MCF 10A (cell line): ENCODE measurements at places on chromosomes 16 and 17. TPM values are rescaled to one million over a fixed set of nuclear protein-coding genes. Genes with fewer than 3 reads are reported as not detected.

PRSS8 gene
- total RNA-seq = 24.6 and 32.6 TPM in 2 replicates

WNT9B gene
- total RNA-seq = not detected in 2 replicates

CALB2 gene
- 0.23 TPM in 1 of 2 replicates, not detected in the other for total RNA-seq

TTLL6 gene
- not detected in 2 replicates for total RNA-seq

KRTAP3-1 gene
- not detected in 2 replicates for total RNA-seq

TK1 gene
- 8.5 and 21.4 TPM in 2 replicates for total RNA-seq

CD2BP2 gene
- 48.4 and 58.9 TPM in 2 replicates for total RNA-seq

CES5A gene
- not detected in 2 replicates for total RNA-seq
